Activated T-cell treated with anti-CD3 and anti-CD28 coated beads, Interleukin-2, amount 50 U/mL, for 48 hours (primary cell): ENCODE measurements at places on chromosomes 3 and 15.

- DNase-seq = no peak
Measured at GRCh38 chr3:24953060-24953771, 458.6 kb upstream of the THRB start.

GRCh38 chr3:187287256-187287655 is 4.3 kb downstream of the MASP1 start:
- DNase-seq = no peak

DNA sequence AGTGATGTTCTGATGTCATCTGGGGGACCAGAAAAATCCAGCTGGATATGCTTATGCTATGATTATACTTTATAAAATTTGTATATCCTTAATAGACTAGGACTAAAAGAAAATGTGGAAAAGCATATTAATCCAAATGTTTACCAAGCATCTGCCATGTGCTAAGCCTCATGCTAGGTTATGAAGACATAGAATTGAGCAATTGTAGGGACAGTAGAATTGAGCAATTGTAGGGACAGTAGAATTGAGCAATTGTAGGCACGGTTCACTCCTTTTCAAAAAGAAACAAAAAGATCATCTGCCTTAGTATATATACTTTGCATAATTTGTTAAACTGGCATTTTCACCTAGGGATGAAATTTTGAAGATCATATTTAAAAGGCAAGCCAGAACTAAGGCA is 18.3 kb downstream of the ABHD5 start:
- DNase-seq = no peak

- DNase-seq = peak; percentile 38
Measured at GRCh38 chr3:56923526-56924224, 121.9 kb upstream of the ARHGEF3 start.

DNA sequence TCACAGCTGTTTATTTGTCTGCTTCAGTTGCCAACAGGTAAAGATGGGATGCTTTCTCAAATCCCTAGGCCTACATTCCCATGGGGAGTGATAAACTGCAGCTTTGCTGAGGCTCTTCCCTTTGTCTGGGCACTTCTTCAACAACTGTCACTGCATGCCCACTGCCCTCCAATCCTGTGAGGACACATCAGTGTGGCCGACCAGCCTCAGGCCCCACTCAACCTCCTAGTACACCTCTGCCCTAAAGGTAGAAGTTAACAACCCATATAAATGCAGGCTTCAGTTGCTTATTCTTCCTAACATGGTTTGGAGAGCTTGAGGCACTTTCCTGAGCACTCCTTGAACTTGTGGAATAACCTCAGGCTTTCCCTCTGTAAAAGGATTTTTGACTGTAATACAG is 49.6 kb downstream of the ROPN1B start:
- no peak for DNase-seq

DNA sequence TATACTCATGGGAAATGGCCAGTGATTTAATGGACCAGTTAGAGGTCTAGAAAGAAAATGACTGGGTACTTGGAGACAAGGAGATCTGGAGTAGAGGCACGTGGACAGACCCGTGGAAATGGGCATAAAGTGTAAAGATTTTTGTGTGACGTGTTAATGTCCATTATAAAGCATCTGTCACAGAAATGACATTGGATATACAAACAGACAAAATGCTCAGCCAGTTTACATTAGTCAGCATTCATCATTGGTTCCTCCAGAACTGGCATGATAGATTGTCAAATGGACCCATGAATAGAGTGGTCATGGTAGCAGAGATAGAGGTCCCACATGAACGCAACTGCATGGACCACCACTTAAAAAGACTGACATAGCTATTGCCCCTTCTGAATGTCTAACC is 144.1 kb upstream of the GALNT15 start:
- no peak for DNase-seq

- no peak for DNase-seq
Measured at GRCh38 chr15:33808720-33809457, 159.4 kb upstream of the CHRM5 start.

GRCh38 chr3:35919160-35919559 is 279.8 kb downstream of the ARPP21 start:
- DNase-seq = no peak

GRCh38 chr3:133197619-133198018 is 159.4 kb downstream of the TMEM108 start:
- DNase-seq = no peak

- DNase-seq = no peak
Measured at GRCh38 chr3:113231827-113232253, 20.5 kb downstream of the BOC start.

DNA sequence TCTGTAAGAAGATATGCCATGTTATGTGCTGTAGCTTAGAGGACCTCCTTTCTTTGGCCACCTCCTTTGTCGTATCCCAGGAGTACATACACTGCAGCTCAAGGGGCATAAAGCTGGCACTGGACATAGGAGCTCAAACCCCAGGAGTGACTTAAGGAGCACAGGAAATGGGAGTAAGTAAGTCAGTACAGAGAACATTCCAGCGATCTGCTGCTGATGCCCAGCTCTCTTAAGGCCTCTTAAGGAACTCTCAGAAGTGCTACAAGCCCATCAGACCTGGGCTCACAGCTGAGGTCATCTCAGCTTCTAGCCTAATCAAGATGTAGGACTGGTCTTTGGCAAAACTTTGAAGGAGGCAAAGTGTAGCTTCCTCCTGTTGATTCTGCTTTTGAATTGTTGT is 21.6 kb upstream of the ACTL6A start:
- DNase-seq = no peak

GRCh38 chr3:170889132-170889531 is 19.1 kb upstream of the RPL22L1 start:
- no peak for DNase-seq

GRCh38 chr3:187587076-187587475 is 83.1 kb downstream of the SST start:
- DNase-seq = no peak

GRCh38 chr3:73480187-73480672 is 144.5 kb downstream of the PDZRN3 start:
- DNase-seq = no peak
